ENCODE measurements at places on chromosomes 3 and 15.

GRCh38 chr3:16460886-16461285 is 52.6 kb downstream of the RFTN1 start:
- no peak for DNase-seq

DNA sequence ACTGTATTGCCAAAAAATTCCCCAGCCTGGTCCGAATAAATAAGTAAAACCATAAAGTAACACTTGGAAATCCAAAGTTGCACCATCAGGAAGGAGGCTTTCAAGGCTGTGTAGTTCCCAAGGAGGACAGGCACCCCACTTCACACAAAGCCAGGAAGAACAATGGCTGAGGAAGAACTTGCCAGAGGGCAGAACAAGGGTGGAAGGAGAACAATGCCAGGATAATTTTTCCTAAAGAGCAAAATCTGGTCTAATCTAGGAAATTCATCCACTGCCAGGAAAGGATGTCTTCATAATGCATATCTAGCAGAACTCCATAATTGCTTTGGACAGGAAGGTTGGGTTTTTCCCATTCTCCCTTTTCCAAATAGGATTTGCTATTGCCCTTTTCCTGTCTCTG is 15.7 kb upstream of the ARID3B start:
- no peak for DNase-seq

GRCh38 chr15:39340903-39341645 is 239.8 kb upstream of the THBS1 start:
- DNase-seq, result no peak

DNA sequence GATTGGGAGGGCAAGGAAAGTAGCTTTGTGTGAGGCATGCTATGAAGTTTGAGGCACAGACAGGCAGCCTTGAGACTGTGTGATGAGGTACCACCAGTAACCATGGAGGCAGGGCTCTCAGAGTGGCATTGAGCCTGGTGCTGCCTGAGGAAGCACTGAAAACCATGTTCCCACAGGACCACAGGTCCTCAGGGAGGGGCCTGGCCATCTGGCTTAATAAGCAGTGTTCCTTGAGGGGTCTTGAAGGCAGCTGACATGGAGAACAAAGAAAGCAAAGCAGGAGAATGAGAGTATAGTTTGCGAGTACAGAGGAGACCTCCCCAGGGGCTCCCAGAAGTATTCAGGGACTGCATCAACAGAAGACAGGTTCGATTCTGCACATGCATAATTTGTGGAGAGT is 346.6 kb downstream of the EPHB1 start:
- no peak for DNase-seq

DNA sequence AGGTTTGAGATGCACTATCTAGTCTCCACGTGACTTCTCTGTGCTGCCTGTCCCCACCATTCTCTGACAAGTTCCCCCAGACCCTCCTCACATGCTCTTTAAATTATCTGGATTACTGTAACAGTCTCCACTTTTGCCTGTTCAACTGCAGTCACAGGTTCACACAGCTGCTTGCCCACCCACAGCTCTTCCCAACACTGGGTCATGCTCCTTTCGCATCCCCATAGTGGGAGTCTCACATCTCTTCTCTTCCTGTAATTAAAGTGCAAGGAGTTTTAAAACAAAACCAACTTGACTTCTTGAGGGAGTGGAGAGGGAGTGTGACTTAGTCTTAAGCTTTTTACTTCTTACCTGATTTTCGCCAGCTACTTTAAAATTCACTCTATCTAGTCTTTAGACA is 178.8 kb downstream of the PLCL2 start:
- no peak for DNase-seq

GRCh38 chr3:32733631-32734229 is 48.7 kb downstream of the CNOT10 start:
- DNase-seq, result no peak

DNA sequence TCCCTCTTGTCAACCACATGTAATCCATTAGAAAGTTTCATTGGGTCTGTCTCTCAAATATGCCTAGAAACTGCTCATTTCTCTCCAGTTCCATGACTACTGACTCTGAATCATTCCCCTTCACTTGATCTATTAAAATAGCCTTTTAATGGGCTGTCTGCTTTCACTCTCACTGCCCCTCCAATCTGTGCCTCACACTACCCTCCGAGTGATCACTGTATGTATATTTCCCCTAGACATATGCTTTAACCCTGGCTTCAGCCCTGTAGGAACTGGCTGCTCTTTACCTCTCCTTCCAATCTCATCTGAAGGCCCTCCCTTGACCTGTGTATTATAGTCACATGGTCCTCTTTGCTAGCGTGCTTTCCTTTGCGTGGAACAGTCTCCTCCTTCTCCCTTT is 282.8 kb upstream of the ADAMTS9 start:
- no peak for DNase-seq

- DNase-seq, result no peak
Measured at GRCh38 chr15:93801206-93801605, 430.2 kb upstream of the MCTP2 start.

GRCh38 chr15:58472221-58472620 is 40.4 kb downstream of the LIPC start:
- no peak for DNase-seq

- DNase-seq, result no peak
Measured at GRCh38 chr3:107810171-107811071, 280.4 kb downstream of the CD47 start.

DNA sequence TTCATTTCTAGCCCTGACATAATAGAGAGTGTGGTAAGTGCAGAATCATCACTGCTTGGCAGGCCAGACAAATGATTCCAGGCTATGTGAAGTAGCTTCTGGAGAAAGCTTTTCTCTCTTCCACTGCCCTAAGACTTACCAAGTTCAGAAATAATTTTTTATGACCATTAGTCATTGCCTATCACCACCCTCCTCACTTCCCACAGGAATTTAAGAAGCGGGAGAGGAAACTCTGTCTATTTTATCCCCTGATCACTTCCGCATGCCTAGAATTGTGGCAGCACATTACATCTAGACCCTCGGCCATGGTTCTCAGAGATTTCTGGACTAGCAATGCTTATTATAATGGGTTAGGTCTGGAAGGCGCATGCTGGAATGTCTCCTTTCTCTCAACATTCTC is 397.8 kb upstream of the NR2F2 start:
- DNase-seq, result no peak

- no peak for DNase-seq
Measured at GRCh38 chr3:4508048-4508981, 15.2 kb downstream of the ITPR1 start.

DNA sequence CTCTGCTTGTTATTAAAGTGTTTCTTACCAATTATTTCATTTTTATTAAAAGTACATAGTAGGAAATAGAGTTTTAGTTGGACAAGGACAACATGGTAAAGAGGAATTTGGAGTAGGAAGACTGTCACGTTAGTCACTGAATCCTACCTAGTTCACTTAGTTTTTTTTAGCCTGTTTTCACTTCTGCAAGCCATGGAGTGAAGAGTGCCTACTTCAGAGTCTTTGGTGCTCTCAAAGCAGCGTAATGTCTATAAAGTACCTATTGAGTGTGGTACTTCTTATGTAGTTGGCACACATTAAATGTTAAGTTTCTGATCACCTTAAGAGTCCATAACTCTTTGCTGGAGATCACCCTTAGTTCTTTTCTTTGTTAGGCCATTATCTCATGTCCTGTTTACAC is 78.7 kb downstream of the LPP start:
- no peak for DNase-seq

- DNase-seq, result no peak
Measured at GRCh38 chr15:77029166-77030047, 34.5 kb downstream of the PSTPIP1 start.

DNA sequence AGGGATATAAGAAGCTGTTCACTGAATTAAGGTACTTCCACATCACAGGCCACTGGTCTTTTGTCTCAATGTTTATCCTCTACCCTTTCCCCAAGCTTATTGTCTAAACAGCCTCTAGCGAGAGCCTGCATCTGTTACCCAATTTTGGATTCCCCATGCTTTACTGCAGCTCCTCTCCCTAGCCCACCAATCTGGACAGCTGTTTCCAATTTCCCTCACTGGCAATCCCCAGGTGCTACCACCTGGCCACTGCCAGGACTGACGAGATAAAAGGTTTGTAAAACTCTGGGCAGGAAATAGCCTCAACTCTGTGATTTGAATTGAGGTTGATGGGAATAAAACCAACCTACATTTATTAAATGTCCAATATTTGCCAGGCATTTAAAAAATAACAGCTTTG is 58.0 kb upstream of the TEX9 start:
- no peak for DNase-seq

- DNase-seq, result no peak
Measured at GRCh38 chr15:88255484-88256278, 858 bp downstream of the NTRK3 start.

DNA sequence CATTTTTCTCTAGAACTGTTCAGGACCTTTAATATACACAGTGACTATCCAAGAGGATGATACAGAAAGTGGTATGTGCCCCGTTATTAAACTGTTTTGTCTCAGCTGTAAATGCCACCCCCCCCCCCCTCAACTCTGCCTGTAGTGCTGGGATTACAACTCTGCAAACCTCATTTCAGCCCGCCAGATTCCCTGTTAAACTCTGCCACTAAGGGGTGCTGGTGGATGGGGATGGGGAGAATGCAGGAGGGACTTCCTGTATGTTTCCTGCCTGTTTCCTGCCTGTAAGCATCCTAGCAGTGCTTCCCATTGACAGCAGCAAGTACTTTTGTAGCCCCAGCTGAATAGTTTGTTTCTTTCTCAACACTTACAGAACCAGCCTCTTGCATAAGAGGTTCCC is 301.7 kb upstream of the RORA start:
- no peak for DNase-seq

- DNase-seq, result no peak
Measured at GRCh38 chr3:112773864-112774263, 72.8 kb downstream of the CD200R1L start.

DNA sequence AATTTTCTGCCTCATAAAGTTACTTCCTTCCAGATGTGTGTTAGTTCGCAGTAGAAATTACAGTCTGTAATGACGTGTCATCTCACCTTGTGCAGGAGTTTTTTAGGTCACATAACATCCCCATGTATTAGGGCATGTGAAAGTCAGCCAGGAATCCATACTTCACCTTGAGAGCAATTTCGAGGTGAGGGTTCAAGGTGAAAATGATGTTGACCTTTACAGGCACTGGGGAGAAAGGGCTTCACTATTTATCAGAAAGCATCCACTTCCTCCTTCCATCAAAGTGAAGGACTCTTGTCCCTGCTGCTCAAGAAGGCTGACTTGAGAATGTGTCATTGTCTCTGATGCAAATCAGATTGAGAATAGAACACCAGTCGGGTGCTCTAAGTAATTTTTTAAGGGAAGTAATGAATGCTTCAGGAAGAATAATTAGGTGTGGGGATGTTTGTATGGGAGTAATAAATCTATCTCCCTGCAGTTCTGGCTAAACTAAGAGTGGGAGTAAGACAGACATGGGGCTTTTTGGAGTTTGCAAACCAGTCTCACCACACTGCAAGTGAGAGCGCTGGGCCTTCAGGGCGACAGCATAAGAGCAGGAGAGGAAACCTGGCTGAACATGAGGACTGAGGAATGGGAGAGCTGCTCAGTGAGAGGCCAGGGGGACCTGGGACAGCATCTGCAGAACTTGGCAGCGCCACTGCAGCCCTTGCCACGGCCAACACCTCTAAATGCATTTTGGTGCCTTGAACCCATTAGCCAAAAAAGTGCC is 85.9 kb upstream of the IL12A start:
- DNase-seq, result no peak

DNA sequence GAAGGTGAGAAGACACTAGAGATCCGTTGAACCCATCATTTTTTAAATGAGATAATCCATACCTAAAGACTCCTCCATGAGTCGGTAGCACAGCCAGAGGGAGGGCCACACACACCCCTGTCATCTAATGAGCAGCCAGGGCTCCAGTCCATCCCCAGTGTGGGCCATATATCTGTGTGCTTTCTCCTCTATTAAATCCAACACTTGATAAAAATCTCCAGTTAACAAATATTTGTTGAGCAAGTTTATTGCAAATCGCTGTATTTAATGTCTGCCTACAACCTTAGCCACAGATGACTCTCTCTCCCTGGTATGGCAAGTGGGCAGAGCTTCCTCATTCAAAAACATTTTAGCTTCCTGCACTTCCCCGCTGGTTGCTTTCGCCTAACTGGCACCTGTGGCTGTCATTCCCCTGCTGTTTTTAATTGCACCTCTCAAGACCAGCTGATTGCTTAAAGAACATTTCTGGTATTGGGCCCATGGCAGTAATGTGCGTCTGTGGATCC is 82.8 kb downstream of the SMAD3 start:
- no peak for DNase-seq

- DNase-seq, result no peak
Measured at GRCh38 chr3:141109751-141110150, 58.6 kb downstream of the SPSB4 start.

DNA sequence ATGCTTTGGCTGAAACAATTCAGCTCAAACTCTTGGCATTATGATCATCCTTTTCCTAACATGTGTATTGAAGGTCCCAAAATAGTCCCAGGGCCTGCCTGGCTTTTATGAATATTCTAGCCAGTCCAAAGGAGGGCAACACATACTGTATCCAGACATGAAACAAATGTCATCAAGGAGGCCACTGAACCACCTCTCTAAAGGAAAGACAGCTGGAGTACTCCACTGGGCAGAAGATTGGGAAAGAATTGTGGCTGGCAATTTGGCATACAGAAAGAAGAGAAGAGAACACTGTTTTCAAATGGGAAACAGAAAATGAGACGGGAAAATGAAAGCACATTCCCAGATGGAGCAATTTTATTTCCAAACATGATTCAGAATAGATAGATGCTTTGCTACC is 80.6 kb downstream of the NCEH1 start:
- DNase-seq, result no peak

- no peak for DNase-seq
Measured at GRCh38 chr3:142987707-142988106, 13.7 kb upstream of the U2SURP start.

- peak; percentile 3 for DNase-seq
Measured at GRCh38 chr15:78422571-78423340, 15.3 kb upstream of the IREB2 start.

GRCh38 chr3:56144805-56145204 is 323.5 kb downstream of the ERC2 start:
- DNase-seq, result no peak

DNA sequence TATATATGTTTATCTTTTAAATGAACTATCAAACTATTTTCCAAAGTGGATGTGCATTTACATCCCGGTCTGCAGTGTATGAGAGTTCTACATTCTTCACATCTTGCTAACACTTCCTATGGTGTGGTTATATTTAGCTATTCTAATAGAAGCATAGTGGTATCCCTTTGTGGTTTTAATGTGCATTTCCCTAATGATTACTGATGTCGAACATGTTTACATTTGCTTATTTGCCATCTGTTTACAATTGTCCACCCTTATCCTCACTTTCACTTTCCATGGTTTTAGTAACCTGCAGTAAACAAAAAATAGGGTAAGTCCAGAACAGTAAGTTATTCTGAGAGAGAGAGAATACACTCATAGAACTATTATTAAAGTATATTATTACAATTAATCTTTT is 360.5 kb upstream of the NAALADL2 start:
- DNase-seq, result no peak
